Kidney tubule cell (primary cell): ENCODE measurements at places on chromosomes 11 and 22.

DNA sequence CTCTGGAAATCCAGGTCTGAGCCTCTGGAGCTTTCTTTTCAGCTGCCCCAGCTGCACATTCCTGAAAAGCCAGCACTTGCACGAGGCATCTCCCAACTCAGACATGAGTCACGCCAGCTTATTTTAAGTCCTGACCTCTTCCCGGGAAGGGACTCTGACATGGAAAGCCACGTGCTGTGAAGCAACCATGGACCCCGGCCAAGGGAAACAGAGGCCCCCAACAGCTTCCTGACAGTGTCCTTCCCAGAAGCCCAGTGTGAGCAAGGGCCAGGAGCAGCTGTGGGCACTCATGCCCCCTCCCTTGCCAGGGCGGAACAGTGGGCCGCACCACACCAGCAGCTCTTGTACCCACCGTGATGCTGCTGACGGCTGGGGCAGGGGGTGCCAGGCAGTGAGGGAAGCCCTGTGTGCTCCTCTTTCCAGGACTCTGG, 118.8 kb upstream of the CADM1 start:
- peak; percentile 95 for DNase-seq

GRCh38 chr22:31102441-31103081, 4.8 kb downstream of the SELENOM start:
- DNase-seq: peak; percentile 59

GRCh38 chr11:41222236-41222635, 237.2 kb downstream of the LRRC4C start:
- DNase-seq: no peak

GRCh38 chr22:20635227-20635591, 127.8 kb downstream of the MED15 start:
- no peak for DNase-seq

DNA sequence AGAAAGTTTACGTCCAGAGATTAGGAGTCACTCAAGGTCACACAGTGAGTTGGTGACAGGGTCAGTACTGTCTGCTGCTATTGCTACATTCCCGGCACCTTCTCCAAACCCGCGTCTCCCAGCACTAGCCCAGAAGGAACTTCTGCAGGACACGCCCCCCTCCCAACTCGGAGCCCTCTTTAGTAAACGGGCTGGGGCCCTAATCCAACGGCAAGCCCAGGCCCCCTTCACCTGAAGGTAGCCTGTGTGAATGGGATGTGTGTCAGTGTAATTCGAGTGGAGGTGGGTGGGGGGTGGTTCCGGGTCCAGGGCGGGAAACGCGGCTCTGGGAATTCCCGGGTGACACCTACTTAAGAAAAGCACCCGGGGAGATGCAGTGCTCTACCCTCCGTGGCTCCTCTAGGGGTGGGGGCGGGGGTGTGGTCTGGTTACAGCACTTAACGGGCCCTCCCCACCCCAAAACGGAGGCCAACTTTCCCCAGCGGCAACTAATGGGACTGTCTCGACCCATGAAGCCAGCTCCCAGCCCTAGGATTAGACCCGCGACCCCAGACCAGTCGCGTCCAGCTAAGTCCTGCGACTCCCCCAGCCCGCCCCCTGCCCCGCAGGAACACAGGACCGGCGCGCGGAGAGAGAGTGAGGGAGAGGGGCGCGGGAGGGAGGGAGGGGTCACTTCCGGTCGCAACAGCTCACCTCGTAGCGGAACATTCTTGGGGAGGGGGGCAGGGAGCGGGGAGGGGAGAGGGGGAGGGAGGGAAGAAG, 468 bp downstream of the PATL1 start:
- peak; percentile 71 for DNase-seq

- no peak for DNase-seq
These were observed 17.5 kb upstream of the ACCSL start for GRCh38 chr11:44029977-44030911.

DNA sequence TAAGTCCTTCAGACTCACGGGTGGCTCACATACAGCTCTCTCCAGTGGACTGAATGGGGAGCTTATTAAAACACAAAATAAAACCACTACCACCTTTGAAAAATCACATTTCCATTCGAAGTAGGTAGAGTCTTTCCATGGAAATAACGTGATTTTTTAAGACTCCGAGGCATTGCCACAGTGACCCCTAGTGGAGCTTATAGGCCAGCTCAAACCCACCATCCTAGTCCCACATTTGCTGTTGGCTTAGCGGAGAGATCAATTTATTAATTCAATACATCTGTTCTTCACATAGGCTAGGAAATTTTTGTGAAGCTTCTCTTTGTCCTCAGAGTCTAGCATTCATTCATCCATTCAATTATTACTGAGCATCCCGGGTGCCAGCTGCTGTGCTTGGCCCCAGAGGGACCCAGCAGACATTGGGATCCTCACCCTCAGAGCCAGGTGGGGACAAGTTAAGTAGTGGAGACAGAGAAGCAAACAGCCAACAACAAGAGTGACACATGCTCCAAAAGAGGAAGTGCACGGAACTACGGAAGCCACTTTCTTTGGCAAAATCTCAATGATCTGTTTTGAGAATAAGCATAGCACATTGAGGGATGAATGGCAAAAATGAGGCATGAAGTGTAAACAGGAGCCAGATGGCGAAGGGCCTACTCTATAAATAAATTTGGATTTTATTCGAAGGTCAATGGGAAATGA, 10.2 kb upstream of the P4HA3 start:
- DNase-seq: peak; percentile 42

- no peak for DNase-seq
These were observed 16.1 kb upstream of the RELT start for GRCh38 chr11:73359930-73360742.

DNA sequence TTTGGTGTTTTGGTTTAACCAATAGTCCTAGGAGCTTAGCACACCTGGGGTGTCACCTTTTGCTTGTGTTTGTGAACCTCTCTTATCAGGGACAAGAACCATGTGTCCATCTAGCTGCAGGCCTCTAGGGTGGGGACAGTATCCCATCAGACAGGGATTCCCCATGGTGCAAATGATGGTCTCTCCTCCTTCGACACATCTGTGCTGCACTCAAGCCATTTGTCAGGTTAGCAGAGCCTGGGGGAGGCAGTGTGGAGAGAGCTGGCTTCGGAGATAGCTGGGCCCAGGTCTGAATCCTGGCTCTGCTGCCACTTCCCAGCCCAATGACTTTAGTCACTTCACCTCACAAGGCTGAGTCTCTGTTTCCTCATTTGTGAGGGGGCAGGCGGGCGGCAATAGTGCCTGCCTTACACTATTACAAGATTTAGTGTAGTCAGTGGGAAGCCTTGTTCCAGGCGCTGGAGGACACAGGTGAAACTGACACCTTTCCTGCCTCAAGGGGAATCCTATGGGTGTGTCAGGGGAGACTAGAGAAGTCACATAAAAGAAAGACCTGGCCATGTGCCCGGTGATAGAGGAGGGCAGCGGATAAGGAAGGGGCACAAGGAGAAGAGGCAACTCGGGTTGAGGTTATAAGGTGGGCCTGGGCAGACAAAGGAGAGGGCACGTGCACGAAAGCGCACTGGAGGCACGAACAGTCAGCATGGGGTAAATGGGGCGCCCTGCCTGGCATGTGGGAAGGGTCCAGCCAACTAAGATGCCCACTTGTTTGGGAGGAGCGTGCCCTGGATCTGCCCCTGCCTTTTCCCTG, 12.6 kb downstream of the KLHL35 start:
- no peak for DNase-seq

DNA sequence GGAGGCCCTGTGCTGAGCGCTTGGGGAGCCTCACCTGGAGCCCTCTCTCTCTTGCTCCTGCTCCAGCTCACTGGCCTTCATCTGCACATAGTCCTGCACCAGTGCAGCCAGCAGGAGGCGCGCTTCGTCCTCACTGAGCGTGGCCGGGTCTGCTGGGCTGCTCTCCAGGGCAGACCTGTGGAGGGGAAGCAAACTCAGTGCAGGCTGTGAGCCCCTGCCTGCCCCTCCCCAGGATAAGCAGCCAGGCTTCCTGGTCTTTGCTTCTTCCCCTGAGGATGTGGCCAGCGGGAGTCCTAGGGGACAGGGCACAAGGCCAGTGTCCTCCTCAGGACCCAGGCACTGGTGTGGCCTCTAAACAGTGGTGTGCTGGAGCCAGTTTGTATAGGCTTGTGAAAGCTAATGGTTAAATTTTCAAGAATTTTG, 2.2 kb downstream of the CALCA start:
- peak; percentile 41 for DNase-seq

DNA sequence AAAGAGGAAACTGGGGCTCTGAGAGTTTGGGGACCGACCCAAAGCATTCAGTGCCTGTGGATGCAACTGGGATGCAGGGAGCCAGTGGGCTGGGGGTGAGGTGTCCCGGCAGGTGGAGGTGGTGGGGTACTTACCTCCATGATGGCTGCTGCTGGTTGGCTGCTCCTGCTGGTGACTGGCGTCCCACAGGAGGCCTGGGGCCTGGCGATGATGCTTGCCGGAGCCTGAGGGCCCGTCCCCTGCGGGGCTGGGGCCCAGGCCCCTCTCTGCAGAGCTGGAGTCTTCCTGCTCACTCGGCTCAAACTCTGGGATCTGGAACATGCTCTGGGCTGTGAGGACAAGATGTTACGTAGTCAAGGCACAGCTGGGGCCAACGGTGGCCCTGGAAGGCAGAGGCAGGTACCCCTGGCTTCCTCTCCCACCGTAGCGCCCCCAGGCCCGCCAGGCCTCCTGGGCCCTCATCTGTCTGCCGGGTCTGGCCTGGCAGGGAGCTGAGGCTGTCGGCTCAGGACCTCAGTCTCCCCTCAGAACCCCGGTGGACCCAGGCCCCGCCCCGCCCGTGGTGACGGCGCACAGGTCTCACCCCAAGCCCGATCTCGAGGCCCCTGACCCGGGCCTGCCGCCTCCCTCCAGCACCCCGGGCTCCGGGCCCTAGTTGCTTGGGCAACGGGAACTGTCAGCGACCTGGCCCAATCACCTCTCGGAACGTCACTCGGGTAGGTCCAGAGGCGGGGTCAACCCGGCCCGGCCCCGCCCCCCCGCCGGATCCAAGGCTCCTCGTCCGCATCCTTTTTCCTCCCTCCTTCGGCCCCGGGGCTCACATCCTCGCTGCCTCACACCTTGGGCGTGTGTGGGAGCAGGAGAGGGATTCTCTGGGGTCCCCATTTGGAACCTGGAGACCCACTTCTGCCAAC, at the start of gene BAD:
BAD (minus strand) TSS at position 618 of the 914 bp plus-strand sequence; CDS start at position 321, 297 bp downstream.
- peak; percentile 93 for DNase-seq

- DNase-seq: peak; percentile 86
These were observed at the start of the genes IGHMBP2 and MRPL21 for GRCh38 chr11:68903288-68904247. Gene IGHMBP2, plus strand, starts transcription at chr11:68903891. Its CDS starts 62 bp downstream, at chr11:68903953. Gene MRPL21, minus strand, starts transcription at chr11:68903832. Its CDS starts 22 bp downstream, at chr11:68903810.

GRCh38 chr11:30481330-30481729, 104.8 kb downstream of the MPPED2 start:
- no peak for DNase-seq

- peak; percentile 56 for DNase-seq
These were observed 52.9 kb downstream of the UVRAG start for GRCh38 chr11:75867778-75868374.

DNA sequence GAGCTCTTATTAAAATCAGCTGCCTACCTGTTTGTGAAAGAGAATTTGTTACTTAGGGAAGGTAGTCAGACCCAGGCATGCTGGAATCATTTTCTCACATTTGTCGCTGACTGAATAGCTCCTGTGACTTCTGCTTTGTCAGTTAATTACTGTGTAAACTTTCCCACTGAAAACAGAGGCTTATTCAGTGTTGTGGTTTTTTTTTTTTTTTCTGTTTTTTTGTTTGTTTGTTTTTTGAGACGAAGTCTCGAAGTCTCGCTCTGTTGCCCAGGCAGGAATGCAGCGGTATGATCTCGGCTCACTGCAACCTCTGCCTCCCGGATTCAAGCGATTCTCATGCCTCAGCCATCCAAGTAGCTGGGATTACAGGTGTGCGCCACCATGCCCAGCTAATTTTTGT, 5.6 kb upstream of the LDLRAD3 start:
- peak; percentile 16 for DNase-seq

DNA sequence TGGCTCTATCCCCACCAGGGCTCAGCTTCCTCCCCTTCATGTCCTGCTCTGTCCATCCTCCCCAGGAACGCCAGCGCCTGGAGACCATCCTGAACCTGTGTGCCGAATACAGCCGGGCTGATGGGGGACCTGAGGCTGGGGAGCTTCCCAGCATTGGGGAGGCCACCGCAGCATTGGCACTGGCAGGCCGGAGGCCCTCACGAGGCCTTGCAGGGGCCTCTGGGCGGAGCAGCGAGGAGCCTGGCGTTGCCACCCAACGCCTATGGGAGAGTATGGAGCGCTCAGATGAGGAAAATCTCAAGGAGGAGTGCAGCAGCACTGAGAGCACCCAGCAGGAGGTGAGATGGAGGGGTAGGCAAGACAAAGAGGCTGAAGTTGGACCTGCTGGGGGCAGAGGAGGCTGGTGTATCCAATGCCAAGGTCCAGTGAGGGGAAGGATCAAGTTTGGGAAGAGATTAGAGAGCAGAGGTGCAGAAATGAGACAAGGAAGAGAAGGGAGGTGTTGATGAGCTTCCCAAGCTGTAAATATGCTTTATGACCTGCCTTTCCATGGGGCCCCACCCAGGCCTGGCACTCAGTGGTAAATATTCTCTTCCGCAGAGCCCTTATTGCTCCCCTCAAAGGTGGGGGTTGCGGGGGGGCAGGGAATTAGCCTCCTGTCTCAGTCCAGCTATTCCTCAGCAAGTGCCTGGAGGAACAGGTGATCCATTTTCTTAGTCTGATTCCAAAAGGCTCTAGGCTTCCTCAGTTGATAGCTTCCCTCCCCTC, 23.9 kb downstream of the PHLDB1 start:
- DNase-seq: no peak

GRCh38 chr11:6142936-6143335, 27.2 kb downstream of the OR52B2 start:
- no peak for DNase-seq

DNA sequence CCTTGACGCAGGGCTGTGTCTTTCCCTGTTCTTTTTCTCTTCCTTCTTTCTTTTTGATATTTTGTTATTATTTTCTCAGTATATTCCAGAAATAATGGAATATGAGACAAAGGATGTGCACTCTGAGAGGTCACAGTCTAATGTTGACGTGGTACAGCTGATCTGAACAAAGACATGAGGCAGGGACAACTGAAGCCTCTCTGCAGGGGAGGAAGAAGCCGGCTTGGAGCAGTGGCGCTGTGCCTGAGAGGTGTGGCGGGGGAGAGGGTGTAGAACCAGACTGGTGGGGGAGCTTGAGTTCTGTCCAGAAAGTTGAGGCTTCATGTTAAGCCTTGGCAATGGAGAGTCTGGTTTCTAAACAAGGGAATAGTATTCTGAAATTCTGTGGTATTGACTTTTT, 34.7 kb downstream of the ADAMTS15 start:
- no peak for DNase-seq

GRCh38 chr11:110870816-110871522, 158.7 kb upstream of the ARHGAP20 start:
- no peak for DNase-seq

DNA sequence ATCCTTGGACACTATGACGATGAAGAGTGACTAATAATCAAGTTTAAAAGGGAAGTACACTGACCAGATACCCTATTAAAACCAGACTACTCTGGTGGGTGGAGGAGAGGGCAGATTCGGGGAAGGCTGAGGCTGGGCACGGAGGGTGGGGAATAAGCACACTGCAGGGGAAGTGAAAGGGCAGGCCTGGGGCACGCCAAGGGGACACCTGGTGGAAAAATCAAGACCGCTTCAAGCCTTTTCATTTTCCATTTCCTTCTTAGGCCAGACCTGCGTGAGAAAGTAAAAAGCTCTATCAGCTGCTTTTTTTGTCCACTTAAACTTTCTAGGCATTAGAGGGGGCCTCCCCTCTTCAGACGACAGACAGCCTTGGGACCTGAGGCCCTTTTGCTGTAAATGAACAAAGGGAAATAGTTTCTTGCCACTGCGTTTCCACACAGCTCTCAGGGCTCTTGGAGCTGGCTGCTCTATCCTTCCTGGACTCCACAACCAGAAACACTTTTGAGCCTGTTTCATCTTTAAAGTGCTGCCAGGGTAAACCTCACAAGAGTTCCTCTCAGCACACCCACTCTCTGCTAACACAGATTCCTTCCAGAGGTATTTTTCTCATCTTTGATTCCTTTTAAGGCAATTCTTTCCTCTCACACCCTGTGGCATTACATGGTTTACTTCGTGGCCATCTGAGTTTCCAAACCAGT, 25.0 kb upstream of the SERPIND1 start:
- DNase-seq: no peak
